ENCODE measurements at places on chromosomes 16 and 17. TPM values are rescaled to one million over a fixed set of nuclear protein-coding genes. Genes with fewer than 3 reads are reported as not detected.

Gene CCL4
- total RNA-seq = 0.74 TPM

Gene FBXW10
- 0.25 TPM for total RNA-seq

Gene CA5A
- not detected for total RNA-seq

Gene FHOD1
- total RNA-seq = 1.2 TPM

Gene KRT40
- total RNA-seq = not detected

Gene CCR7
- total RNA-seq = 0.25 TPM

Gene ANKRD40CL
- not detected for total RNA-seq

All from temporal lobe (tissue), 4 donors.